NCI-H460 (cell line): ENCODE measurements at places on chromosomes 2 and 18.

- DNase-seq = no peak
These were observed 21.2 kb downstream of the OSR1 start for GRCh38 chr2:19337202-19337601.

DNA sequence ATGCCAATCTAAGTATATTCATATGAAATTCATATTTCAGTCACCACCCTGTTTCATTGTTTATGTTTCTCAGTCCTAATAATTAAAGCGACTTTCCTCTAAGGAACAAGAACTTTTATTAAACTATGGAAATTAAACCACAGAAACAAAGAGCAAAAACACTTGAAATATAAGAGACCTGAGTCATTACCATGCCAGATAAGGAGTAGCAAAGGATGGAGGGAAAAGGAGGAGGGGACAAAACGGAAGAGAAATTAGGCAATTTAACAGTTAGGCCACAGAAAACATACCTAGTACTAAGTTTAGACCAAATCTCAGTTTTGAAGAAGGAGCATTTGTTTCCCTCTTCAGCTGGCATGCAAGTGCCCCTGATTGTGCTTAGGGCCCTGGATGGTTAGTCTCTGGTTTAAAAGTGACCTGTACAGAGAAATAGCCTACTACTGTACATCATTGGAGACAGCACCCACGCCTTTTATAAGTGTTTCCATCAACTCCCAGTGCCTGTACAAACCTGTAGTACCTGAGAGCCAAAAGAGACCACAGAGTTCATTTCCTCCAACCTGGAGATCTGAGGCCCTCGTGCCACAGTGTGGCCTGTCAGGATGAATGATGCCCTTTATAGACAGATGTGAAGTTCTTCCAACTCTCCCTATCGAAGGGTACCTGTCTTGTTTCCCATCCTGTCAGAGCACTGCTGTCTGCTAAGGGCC is 74.5 kb downstream of the SPATS2L start:
- DNase-seq = no peak

DNA sequence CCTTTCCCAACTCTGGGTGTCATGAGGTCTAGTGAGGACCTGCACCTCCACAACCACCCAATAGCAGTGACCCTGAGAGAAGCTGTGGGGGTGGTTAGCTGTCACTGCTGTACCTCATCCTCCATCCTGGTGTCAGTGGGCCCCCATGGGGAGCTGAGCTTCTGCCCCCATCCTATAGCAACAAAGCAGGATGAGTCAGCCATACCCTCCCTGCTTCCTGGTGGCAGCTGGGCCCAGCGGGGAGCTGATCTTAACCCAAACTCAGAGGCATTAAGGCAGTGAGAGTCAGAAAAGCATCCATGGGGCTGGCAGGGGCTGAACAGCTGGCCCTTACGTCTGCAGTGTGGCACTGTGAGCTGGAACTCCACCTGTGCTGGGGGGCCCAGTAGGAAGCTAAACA is 247.8 kb upstream of the HDAC4 start:
- no peak for DNase-seq

GRCh38 chr2:218026676-218027425 is 24.1 kb upstream of the TNS1 start:
- DNase-seq = no peak

DNA sequence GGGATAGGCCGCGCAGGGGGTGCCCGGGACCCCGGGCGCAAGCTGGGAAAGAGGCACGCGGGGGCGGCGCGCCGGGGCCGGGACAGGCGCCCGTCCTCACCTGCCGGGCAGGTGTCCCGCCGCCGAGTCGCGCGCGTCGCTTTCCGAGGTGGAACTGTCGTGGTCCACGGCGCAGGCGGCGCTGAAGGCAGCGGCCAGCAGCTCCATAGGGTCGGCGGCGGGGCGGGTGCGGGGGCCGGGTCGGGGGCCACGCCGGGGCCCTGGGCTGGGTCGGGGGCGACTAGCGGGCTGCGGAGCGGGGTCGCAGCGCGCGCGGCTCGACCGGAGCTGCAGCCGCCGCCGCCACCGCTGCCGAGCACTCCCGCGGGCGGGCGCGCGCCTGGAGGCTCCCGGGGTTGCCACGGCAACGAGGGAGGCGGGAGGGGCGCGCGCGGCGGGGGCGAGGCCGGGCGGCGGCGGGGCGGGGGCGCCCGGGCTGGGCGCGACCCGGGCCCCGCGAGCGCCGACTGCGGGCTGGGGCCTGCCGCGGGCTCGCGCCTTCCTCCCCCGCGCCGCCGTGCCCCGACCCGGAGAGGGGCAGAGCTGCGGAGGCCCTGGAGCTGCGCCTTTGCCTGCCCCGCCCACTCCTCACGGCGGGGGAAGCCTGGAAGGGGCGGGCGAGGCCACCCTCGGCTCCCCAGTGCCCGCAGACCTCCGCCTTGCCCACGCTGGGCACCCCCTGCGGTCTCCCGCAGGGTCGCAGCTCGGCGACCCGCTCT is 57.9 kb downstream of the SNORC start:
- no peak for DNase-seq

DNA sequence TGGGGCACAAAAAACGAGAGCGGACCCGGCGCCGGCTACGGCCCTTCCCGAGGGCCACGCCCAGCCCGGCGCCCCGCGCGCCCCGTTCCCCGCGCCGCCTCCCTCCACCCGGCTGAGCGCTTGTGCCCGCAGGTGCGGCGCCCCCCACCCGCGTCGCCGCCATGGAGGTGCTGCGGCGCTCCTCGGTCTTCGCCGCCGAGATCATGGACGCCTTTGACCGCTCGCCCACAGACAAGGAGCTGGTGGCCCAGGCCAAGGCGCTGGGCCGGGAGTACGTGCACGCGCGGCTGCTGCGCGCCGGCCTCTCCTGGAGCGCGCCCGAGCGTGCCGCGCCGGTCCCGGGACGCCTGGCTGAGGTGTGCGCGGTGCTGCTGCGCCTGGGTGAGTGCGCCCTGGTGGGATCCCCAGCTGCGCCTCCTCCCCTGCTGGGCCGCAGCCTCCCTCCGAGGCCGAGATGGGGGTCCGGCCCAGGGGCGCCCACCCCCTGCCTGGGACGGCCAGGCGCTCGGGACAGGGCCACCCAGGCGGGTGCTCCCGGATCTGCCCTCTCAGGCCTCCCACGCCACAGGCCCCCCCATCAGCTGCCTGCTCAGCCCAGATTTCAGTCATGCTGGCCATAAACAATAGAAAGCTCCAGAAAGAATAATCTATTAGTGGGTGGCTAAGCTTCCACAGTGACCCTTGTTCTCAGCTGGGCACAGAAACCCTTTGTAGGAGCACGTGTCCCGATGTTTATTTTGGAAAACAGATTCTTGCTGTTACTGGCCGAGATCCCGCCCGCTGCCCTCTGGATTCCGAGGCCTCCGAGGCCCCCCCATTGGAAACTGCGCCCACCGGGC is 997 bp downstream of the BOK start:
- peak; percentile 28 for DNase-seq

- peak; percentile 13 for DNase-seq
These were observed 644 bp downstream of the PTGR3 start for GRCh38 chr18:75208155-75208835.

GRCh38 chr18:11839556-11839955 is 11.7 kb upstream of the CHMP1B start:
- no peak for DNase-seq

- no peak for DNase-seq
These were observed 111.0 kb downstream of the GYPC start for GRCh38 chr2:126766969-126767296.

DNA sequence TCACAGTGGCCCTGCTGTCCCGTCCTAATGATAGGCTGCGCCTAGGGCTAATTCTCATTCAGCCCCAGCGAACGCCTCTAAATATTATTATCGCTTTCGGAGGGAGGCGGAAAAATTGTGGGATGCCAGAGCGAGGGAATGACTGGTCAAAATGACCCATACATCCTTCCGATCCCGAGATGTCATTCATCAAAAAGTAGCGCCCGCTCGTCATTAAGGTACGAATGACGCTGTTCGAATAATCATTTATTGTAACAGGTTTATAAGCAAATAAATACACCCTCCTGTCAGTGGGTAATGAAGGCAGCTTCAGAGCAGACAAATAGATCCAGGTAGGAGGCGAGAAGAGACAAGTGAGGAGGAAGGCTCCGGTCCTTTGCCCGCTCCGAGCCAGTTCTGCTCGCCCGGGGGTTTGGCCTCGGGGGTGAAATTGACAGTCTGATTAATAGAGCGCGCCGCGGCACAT is at the start of gene EVX2:
Gene EVX2, minus strand, starts transcription at position 167 of the 466 bp plus-strand sequence. CDS start 186 bp downstream, outside the sequence.
- DNase-seq = no peak

GRCh38 chr2:179817181-179817841 is 44.1 kb downstream of the ZNF385B start:
- DNase-seq = no peak

DNA sequence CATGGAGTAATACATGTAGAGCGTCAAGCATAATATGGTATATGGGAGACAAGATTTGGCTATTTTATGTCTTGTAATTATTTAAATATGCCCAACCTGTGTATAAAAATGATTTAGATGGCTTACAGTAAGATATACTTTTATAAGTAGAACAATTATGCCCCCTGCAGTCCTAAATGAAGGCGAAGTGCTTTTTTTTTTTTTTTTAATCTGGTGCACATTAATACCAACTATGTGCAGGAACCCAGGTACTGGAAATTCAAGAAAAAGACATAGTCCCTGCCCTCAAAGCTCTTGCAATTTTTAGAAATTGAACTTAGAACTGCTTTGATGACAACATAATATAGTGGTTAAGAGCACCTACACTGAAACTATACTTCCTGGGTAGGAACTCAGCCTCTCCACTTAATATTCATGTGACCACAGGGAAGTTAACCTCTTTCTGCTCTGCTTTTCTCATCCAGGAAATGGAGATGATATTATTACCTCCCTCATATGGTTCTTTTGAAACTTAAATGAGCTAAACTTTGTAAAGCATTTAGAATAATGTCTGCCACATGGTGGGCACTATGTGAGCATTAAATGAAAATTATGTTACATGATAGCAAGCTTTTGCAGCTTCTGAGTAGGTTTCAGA is 38.1 kb downstream of the AFTPH start:
- peak; percentile 12 for DNase-seq

GRCh38 chr2:48395658-48396057 is 134.3 kb upstream of the STON1 start:
- DNase-seq = no peak
